ENCODE measurements at places on chromosomes 1 and 21. TPM values are rescaled to one million over a fixed set of nuclear protein-coding genes. Genes with fewer than 3 reads are reported as not detected.

GRCh38 chr1:227317523-227318015 lies 723 bp downstream of the CDC42BPA start:
- H3K4me3 ChIP-seq, result peak overlapping the region; percentile 95
- peaks cover 11% of the 10 kb centered on the region for H3K4me1 ChIP-seq
- DNase-seq, result peak; percentile 41
- no peaks in the 10 kb centered on the region for H3K36me3 ChIP-seq

- H3K27me3 ChIP-seq, result no peaks in the 10 kb centered on the region
Measured at GRCh38 chr21:36859744-36860501, 106.5 kb downstream of the HLCS start.

- peak overlapping the region; percentile 71 for H3K27ac ChIP-seq
- H3K4me3 ChIP-seq, result peak overlapping the region; percentile 46
- H3K36me3 ChIP-seq, result peaks cover 13% of the 10 kb centered on the region
- peaks cover 5% of the 10 kb centered on the region for H3K4me1 ChIP-seq
Measured at GRCh38 chr1:201954263-201955008, 867 bp upstream of the TIMM17A start.

- no peaks in the 10 kb centered on the region for H3K36me3 ChIP-seq
- H3K27ac ChIP-seq, result no peak overlapping the region
- peaks cover 20% of the 10 kb centered on the region for H3K4me1 ChIP-seq
- no peaks in the 10 kb centered on the region for H3K27me3 ChIP-seq
- no peak overlapping the region for H3K4me3 ChIP-seq
- no peak for DNase-seq
Measured at GRCh38 chr1:94798462-94798861, 21.7 kb upstream of the SLC44A3 start.

DNA sequence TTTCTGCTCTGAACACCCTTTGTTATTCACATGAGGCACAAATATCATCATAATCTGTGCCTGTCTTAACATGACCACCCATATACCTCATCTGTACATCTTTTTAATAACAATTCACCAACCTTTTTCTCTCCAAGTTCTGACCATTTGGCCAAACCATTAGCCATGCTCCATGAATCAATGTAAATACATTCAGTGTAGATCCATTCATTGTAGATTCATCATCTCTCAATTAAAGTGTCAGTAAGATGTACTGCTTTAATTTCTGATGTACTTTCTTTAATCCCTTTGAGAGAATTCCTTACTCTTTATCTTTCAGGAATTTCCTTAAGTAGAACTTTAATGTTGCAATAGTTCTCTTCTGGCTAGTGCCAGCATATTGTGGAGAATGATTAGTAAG lies 126.2 kb upstream of the LRRC7 start:
- no peaks in the 10 kb centered on the region for H3K4me1 ChIP-seq
- no peaks in the 10 kb centered on the region for H3K36me3 ChIP-seq
- DNase-seq, result no peak
- H3K4me3 ChIP-seq, result no peak overlapping the region
- no peak overlapping the region for H3K27ac ChIP-seq

Gene HHIPL2
- total RNA-seq, result 2.0 TPM

- H3K27me3 ChIP-seq, result no peaks in the 10 kb centered on the region
- no peaks in the 10 kb centered on the region for H3K4me1 ChIP-seq
- H3K27ac ChIP-seq, result no peak overlapping the region
- no peak overlapping the region for H3K4me3 ChIP-seq
- no peak for DNase-seq
Measured at GRCh38 chr21:39611551-39612190, 1.1 kb upstream of the B3GALT5 start.

DNA sequence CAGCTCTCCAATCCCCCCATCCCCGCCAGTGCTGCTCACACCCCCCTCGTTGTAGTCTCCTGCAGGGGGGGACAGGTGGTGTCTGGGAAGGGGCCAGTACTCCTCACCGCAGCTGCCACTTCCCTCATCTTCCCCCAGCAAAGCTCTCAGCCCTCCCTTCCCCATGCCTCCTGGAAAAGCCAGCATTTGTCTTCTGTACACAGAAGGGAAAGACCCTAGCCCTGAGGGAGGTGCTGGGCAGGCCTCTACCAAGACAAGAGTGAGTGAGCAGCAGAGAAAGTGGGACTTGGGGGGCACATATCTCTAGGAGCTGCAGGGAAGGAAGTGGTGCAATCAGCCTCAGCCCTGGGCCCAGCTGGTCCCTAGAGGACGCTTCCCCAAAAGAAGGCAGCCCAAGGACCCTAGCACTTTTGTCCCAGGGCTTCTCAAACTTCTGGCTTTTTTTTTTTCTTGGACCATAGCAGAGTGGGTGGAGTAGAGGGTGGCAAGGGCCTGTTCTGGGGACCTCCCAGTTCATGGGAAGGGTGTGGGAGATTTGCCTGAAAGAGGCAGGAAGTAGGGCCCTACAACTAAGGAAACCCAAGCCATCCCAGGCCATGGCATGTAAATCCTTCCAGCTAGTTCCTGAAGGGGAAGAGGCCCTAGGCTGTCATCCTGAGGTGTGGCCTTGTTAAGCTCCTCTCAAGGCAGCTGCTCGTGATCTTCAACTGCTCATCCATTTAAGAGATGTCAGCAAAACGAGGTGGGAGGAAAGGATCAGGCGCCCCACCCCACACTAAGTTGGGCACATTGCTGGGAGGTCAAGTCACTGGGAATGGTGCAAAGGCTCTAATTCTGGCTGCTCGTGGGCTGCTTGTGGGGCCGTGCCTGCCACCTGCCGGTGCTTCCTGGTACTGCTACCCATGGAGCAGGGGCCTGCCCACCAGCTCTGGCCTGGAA lies 12.6 kb downstream of the ZC3H12A start:
- no peaks in the 10 kb centered on the region for H3K27me3 ChIP-seq
- DNase-seq, result peak; percentile 65
- H3K36me3 ChIP-seq, result peaks cover 29% of the 10 kb centered on the region
- H3K27ac ChIP-seq, result peak overlapping the region; percentile 5
- no peak overlapping the region for H3K4me3 ChIP-seq

Gene KRTAP10-4
- not detected for total RNA-seq

DNA sequence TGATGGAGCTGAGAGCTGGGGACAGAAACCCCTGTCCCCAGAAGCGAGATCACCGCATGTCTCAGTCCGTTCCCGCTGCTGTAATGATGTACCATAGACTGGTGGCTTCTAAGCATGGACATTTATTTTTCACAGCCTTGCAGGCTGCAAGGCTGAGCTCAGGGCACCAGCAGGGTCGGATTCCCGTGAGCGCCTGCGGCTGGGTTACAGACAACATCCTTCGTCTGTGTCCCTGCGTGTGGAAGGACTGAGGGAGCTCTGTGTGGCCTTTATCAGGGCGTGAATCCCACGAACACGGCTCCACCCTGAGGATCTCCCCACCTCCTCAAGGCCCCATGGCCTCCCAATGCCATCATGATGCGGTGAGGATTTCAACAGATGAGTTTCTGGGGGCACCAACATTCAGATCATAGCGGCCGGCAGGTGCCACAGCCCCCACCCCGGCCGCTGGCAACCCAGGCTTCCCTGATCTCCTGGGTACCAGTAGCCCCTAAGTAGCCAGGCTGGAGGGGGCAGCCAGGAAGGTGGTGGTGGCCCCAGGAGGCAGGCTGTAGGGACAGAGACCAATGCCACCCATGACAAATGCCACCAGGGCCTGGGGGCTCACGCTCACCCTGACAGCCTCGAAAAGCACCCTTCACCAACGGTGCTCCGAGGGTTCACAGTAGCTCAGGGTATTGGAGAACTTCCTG lies 104.4 kb downstream of the CRYAA start:
- H3K27me3 ChIP-seq, result no peaks in the 10 kb centered on the region
- DNase-seq, result no peak
- peaks cover 8% of the 10 kb centered on the region for H3K4me1 ChIP-seq

Gene FCRL5
- not detected for total RNA-seq

Gene ANGPTL3
- not detected for total RNA-seq

GRCh38 chr1:152164517-152165136 lies 5.6 kb upstream of the RPTN start:
- DNase-seq, result peak; percentile 16
- H3K4me3 ChIP-seq, result no peak overlapping the region
- no peak overlapping the region for H3K27ac ChIP-seq
- H3K27me3 ChIP-seq, result no peaks in the 10 kb centered on the region
- peaks cover 13% of the 10 kb centered on the region for H3K4me1 ChIP-seq

Gene KCNJ9
- not detected for total RNA-seq

Gene CRP
- not detected for total RNA-seq

Gene COL24A1
- 0.27 TPM for total RNA-seq
